Left cardiac atrium (tissue), 4 donors: ENCODE measurements at places on chromosomes 5 and 9. TPM values are rescaled to one million over a fixed set of nuclear protein-coding genes. Genes with fewer than 3 reads are reported as not detected.

DNA sequence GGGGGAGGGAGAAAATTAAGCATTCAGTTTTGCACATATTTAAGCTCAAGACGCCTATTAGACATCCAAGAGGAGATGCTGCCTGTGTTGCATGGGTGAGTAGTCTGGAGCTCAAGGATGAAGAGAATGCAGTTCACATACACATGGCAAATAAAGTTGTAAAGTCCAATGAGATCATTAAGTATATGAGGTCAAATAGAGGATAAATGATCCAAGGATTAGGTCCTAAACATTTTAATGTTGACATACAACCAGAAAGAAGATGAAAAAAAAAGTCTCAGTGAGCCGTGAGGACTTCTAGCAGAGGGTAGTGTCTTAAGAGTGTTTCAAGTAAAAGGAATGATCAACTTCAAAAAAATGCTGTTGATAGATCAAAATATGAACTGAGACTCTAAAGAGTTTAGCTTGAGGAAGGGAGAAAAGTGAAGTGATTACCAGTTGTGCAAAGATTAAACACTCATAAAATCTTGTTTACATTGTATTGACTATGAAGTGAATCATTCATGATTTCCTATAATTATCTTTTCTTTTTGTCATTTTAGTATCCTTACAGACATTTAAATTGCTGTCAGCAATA lies 251.8 kb downstream of the ZNF608 start:
- DNase-seq, result no peak

- DNase-seq, result no peak
Measured at GRCh38 chr5:208449-209114, 9.4 kb downstream of the CCDC127 start.

Gene SH2D3C
- 18.4 TPM for total RNA-seq

Gene GAS1
- total RNA-seq, result 39.3 TPM

DNA sequence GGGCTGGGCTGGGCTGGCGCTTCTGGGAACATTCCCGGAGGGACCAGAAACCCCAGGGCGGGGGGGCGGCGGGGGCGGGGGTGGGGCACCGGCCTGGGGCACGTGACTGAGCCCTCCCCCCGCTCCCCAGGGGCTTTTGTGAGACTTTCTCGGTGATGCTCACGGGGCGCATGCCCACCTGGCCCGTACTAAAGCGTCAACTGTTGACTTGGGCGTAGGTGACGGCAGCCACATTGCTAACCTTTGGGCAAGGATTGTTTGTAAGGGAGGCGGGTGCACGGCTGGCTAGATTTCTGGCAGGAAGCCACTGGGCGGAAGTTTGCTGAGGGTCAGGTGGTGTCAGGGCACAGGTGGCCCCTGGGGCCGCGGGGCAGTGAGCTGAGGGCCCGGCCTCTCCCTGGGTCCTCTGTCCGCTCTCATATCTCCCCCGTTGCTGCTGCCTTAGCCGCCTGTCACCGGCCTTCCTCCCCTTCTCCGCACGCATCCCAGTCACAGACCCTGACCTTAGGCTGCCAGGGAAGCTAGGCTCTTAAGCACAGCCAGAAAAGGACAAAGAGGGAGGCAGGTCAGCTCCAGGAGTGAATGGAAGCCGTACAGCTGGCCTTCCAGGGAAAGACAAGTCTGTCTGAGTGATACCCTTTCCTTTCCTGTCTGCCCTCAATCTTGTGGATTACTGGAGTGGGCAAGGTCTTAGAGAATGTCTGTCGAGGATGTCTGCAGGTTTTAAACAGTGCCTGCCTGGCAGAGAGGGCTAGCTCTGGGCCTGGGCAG lies 812 bp downstream of the CACFD1 start:
- peak; percentile 68 for DNase-seq
